ENCODE measurements at places on chromosomes 1 and 21.

DNA sequence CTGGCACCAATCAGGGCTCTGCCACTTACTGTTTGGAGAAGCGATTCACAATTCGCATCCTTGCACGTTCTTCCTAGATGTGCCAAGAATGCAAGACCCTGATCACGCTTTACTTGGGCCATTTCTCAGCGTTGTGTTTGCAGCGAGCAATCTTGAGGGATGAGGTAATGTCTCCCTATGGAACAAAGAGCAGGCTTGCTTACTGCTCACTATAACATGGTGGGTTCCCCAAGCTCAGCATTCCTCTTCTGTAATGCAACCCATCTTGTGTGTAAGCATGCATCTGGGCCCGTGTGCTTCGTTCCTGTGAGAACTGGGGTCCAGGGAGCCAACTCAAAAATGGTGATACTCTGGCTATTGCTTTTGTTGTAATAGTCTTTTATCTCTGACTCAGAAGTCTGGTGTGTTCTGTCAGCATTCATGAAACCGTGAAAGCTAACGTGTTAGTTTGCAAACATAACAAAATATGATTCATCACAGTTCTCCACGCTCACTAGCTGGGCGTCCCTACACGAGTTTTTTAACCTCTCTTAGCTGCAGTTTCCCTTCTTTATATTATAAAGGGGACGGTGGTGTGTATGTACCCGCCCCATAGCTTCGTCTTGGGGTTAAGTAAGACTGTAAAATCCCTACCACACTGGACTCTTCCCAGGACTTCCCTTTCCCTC is 33.3 kb downstream of the DNTTIP2 start:
- DNase-seq: peak; percentile 84

DNA sequence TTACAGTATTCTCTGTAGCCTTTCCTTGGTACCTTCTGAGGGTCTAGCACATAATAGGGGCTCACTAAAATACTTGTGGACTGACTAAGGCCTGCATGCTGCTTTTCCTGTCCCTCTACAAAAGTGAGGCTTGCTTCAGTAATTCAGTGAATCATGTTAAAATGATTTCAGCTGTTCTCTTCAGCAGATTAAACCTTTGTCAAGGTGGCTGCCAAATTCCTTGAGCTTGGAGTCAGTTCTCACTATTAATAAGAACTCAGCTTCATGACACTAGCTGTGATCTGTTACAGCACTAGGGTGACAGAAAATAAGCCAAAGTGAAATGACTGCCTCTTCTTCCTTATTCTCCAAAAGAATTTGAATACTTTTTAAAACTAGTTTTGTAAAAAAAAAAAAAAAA is 128.8 kb downstream of the KCNN3 start:
- DNase-seq: no peak

DNA sequence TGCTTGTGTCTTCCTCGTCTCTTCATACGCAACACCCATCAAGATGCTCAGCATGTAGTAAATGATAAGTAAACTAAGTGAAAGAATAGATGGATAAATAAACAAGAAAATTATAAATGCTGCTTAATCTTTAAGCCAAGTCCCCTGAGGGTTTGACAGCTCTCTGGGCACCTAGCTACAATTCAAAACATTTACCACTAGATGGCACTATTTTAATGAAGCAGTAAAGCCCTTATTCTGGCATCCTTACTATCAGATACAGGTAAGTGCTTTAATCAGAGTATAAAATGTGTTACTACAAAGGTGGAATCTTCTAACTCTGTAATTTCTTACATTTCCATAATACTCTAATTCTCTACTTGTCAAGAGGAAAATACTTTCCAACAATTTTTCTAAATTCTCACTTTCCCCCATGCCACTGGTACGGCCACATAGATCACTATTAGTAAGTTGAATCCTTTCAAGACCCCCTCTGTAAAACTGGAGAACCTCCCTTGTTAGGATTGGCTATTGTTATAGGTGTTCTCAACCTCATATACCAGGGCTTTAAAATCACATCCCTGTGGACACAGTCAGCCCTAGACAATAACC is 137.8 kb downstream of the BARHL2 start:
- no peak for DNase-seq

- DNase-seq: no peak
Observed at GRCh38 chr1:160416369-160416768, 16.0 kb downstream of the VANGL2 start.

GRCh38 chr1:12434174-12434573 is 183.8 kb downstream of the DHRS3 start:
- DNase-seq: no peak

DNA sequence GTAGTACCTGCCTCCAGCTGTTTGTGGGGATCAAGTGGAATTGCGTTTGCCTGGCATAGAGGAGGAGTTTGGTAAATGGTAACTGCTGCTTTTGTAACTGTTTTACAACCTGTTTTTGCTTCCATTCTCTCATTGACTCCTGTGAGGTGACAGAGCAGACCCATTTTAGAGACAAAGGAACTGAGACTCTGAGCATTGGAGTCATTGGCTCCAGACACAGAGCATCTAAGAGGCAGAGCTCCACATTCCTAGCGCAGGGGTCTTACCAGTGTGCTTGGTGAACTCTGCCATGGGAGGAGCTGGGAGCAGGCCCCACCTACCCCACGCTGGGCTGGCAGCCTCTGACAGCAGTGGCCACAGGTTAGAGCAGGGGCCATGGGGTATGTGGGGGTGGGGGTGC is 2.4 kb downstream of the LDLRAP1 start:
- DNase-seq: no peak

DNA sequence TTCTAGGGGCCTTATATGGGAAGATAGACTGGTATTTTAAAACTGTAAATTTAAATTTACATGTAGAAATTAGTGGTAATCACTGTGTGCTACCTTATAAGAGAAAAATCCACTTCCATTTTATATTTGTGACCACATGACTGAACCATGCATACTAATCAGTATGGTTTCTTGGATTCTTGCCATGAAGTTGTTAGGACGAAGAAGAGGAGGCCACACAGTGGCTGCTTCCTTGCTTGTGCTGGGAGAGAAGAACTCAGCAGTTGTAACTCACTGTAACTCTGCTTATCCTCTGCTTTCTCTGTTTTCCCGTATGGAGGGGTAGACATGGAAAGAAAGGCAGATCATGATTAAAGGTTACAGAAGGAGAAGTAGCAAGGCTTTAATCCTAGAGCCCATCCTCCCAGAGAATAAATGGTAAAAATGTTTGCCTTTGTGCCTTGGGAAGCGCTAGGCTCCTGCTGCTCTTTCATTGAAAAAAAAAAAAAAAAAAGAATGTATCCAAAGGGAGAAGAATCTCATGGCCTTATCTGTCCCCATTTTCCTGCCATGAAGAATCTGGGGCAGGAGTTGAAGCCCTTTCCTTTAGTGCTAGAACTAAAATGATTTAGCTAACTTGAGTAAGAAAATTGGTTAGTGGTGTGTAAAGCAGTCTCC is 32.4 kb downstream of the KCTD3 start:
- DNase-seq: peak; percentile 26

DNA sequence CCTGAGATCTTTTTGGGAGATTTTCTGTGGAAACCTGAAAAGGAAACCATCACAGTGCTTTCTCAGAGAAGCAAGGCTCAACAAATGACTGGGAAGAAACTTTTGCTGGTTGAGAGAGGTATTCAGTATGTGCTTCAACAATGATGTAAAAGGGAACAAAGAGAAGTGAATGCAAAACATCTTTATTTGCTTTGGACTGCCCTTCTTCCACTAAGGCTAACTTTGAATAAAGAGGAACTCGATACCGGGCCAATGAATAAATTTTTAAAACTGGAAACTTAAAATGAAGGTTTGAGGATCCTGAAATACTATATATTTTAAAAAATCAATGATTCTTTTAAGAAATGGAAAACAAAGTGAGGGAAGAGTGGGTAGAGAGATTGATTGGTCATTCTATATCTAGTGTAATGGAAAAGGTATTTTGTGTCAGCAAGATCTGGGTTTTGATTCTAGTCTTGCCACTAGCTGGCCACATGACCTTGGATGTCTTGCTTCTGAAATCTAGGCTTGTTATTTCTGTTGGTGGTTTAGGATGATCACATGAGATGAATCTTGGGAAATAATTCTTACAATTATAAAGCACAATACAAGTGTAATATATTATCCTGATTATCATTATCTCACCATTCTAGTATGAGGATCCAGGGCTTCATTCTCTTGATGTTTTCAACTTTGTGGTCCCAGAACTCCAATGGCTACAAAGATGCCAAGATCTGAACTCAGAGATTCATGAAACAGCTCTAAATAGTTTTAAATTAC is 34.6 kb upstream of the APOBEC4 start:
- DNase-seq: no peak

- no peak for DNase-seq
Observed at GRCh38 chr1:236677641-236678235, 8.6 kb upstream of the ACTN2 start.

DNA sequence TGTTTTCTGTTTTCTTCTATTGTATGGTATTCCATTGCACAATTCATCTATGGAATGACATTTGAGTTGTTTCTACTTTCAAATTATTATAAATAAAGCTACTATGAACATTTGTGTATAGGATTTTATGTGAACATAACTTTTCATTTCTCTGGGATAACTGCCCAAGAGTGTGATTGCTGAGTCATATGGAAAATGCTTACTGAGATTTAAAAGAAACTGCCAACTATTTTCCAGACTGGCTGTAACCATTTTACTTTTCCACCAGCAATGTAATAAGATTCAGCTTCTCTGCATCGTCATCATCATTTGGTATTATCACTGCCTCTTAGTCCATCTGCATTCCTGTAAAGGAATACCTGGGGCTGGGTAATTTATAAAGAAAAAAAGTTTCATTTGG is 779.6 kb upstream of the PRMT6 start:
- peak; percentile 57 for DNase-seq

DNA sequence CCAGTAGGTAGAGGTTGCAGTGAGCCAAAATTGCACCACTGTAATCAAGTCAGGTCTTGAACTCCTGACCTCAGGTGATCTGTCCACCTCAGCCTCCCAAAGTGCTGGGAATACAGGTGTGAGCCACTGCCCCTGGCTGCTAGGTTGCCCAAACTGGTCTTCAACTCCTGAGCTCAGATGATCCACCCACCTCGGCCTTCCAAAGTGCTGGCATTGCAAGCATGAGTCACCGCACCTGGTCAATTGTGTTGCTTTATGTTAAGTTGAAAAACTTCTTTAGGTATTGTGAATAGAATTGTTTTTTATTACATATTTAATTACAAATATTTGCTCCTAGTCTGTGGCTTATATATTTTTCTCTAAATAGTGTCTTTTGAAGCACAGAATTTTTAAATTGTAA is 80.5 kb downstream of the PRKAB2 start:
- no peak for DNase-seq

DNA sequence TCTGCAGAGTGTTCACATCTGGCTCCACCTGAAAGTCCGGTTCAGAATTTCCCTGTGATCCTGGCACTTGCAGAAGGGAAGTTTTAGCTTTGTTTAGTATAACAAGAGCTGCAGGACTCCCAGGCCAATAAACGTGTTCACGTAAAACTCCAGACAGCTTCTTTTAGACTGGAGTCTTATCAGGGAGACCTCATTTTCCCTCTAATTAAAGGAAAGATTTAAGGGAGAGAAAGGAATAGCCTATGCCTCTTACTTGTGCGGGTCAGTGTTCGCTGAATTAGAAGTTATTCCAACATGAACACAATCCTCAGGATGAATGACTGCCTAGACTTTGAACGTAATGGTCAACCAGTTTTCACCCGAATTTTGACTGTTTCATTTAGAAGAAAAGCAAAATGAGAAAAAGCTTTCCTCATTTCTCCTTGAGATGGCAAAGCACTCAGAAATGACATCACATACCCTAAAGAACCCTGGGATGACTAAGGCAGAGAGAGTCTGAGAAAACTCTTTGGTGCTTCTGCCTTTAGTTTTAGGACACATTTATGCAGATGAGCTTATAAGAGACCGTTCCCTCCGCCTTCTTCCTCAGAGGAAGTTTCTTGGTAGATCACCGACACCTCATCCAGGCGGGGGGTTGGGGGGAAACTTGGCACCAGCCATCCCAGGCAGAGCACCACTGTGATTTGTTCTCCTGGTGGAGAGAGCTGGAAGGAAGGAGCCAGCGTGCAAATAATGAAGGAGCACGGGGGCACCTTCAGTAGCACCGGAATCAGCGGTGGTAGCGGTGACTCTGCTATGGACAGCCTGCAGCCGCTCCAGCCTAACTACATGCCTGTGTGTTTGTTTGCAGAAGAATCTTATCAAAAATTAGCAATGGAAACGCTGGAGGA is 202.1 kb upstream of the SGIP1 start:
- DNase-seq: peak; percentile 67

GRCh38 chr1:56910441-56910985 is 55.3 kb downstream of the C8B start:
- DNase-seq: no peak

- DNase-seq: no peak
Observed at GRCh38 chr1:75341537-75341936, 207.3 kb downstream of the LHX8 start.

- DNase-seq: peak; percentile 42
Observed at GRCh38 chr1:206723805-206724472, 39.2 kb downstream of the MAPKAPK2 start.

GRCh38 chr1:160860840-160861505 is 1.7 kb downstream of the CD244 start:
- DNase-seq: no peak

DNA sequence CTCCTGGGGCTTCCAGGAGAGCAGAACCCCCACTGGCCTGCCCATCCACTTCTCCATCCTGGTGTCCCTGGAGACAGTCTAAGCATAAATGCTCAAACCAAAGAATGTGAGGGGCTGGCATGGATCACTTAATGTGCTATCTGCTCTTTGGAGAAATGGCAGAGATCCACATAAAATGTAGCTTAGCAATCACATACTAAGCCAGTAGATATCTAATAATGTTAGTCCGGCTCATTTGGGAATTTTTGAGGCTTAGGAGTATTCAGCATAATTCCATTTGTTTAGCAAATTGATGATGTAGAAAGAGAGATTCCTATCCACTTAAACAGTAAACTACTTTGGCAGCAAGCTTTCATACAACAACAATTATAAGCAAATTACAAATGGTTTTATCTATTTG is 90.7 kb downstream of the TENT5C start:
- peak; percentile 61 for DNase-seq

GRCh38 chr21:36904093-36904666 is 62.3 kb downstream of the HLCS start:
- DNase-seq: no peak

- DNase-seq: no peak
Observed at GRCh38 chr1:45968941-45969666, 163.3 kb downstream of the PIK3R3 start.

- DNase-seq: no peak
Observed at GRCh38 chr1:54989473-54989872, 9.0 kb downstream of the TMEM61 start.

- peak; percentile 32 for DNase-seq
Observed at GRCh38 chr1:222616525-222616924, 1.4 kb upstream of the MIA3 start.

- no peak for DNase-seq
Observed at GRCh38 chr1:214342525-214342924, 61.6 kb downstream of the SMYD2 start.
